ENCODE measurements at places on chromosomes 2 and 18. TPM values are rescaled to one million over a fixed set of nuclear protein-coding genes. Genes with fewer than 3 reads are reported as not detected.

DNA sequence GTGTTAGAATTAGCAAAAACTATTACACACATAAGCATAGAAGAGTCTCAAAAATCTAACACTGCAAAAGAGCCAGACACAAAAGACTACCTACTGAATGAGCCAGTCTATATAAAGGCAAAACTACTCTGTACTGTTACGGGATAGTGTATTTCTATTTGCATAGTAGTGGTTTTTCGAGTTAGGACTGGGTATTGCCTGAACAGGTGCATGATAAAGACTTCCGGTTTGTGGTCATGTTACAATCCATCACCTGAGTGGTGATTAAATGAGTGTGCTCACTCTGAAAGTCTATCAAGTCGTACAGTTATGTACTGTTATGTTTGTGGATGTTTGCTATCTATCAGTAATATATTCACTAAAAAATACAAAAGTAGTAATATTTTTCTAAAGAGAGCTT is 523.3 kb upstream of the SYT4 start:
- H3K27ac ChIP-seq, result no peak overlapping the region
- no peaks in the 10 kb centered on the region for H3K4me1 ChIP-seq
- peaks cover 4% of the 10 kb centered on the region for H3K36me3 ChIP-seq
- H3K4me3 ChIP-seq, result no peak overlapping the region
- H3K27me3 ChIP-seq, result peaks cover 3% of the 10 kb centered on the region

DNA sequence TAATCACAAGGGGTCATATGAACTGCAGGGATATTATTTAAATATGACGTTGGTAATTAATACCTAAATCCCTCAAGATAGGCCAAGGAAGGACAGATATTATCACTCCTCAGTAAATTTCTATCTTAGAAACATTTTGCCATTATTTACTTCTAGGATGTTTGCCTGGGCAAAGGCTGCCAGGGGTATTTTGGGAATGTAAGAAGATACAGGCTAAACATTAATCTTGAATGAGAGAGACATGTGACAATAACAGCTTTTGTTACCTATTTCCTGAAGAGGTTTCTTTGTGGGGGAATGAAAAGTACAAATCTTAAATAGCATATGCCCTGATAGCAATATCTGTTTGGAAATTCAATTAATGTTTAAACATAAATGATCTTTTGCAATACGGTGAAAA is 756 bp upstream of the CCDC195 start:
- DNase-seq, result no peak
- no peak overlapping the region for H3K27ac ChIP-seq
- no peaks in the 10 kb centered on the region for H3K4me1 ChIP-seq
- H3K4me3 ChIP-seq, result no peak overlapping the region
- H3K36me3 ChIP-seq, result no peaks in the 10 kb centered on the region
- H3K27me3 ChIP-seq, result no peaks in the 10 kb centered on the region

- no peaks in the 10 kb centered on the region for H3K27me3 ChIP-seq
- no peak for DNase-seq
- no peak overlapping the region for H3K4me3 ChIP-seq
- no peaks in the 10 kb centered on the region for H3K4me1 ChIP-seq
- no peaks in the 10 kb centered on the region for H3K36me3 ChIP-seq
Observed at GRCh38 chr2:32250290-32250689, 14.4 kb downstream of the NLRC4 start.

GRCh38 chr2:66084948-66085590 is 349.9 kb upstream of the MEIS1 start:
- DNase-seq, result no peak
- no peaks in the 10 kb centered on the region for H3K27me3 ChIP-seq

- peaks cover 3% of the 10 kb centered on the region for H3K36me3 ChIP-seq
- peaks cover 28% of the 10 kb centered on the region for H3K27me3 ChIP-seq
- H3K4me3 ChIP-seq, result no peak overlapping the region
- peaks cover 39% of the 10 kb centered on the region for H3K4me1 ChIP-seq
- DNase-seq, result no peak
Observed at GRCh38 chr2:230961091-230961491, 34.8 kb upstream of the SPATA3 start.

DNA sequence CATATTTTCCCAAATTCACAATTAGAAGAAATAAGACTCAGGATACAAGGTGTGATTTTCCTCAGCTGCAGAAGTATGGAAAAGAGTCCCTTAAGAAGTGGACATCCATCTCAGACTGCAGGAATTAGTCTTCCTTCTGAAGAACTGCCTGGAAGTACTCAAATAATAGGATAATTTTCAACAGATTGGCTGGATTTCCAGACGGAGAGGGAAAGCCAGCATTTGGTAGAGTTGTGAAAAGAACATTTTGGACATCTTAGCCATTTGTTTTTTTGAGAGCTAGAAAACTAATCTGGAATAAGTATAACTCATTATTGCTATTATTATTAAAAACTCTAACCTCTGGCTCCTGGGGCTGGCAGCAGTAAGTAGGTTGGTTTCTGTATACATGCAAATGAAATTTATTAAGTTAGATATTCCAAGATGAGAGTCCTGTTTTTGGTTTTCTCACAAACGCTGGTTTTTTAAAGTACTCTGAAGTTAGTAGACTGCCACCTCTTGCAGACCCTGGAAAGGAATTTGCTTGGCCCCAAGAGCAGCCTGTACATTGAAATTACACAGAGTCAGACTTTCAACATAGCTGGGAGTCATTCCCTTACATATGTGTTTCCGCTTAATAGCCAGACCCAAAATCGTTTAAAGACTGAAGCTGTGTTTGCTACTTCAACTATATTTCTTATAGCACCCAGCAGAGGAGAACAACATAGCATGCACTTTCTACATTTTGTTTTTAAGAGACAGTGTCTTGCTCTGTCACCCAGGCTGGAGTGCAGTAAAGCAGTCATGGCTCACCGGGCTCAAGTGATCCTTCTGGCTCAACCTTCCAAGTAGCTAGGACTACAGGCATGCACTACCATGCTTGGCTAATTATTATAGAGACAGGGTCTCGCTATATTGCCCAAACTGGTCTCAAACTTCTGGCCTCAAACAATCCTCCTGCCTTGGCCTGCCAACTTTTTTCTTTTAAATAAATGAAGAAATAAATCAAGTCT is 142.4 kb downstream of the THADA start:
- no peak overlapping the region for H3K4me3 ChIP-seq
- H3K4me1 ChIP-seq, result peaks cover 34% of the 10 kb centered on the region
- DNase-seq, result no peak
- H3K27ac ChIP-seq, result no peak overlapping the region

GRCh38 chr2:104378853-104379374 is 475.0 kb upstream of the POU3F3 start:
- DNase-seq, result peak; percentile 19
- H3K27me3 ChIP-seq, result no peaks in the 10 kb centered on the region
- H3K36me3 ChIP-seq, result no peaks in the 10 kb centered on the region
- peak overlapping the region; percentile 87 for H3K4me3 ChIP-seq
- peaks cover 17% of the 10 kb centered on the region for H3K4me1 ChIP-seq

GRCh38 chr2:22822835-22823234 is 562.1 kb upstream of the KLHL29 start:
- no peak overlapping the region for H3K27ac ChIP-seq
- H3K4me1 ChIP-seq, result peaks cover 4% of the 10 kb centered on the region
- no peaks in the 10 kb centered on the region for H3K36me3 ChIP-seq
- no peak overlapping the region for H3K4me3 ChIP-seq
- no peaks in the 10 kb centered on the region for H3K27me3 ChIP-seq

GRCh38 chr2:230636684-230637271 is 75.9 kb upstream of the CAB39 start:
- H3K36me3 ChIP-seq, result no peaks in the 10 kb centered on the region
- H3K27ac ChIP-seq, result no peak overlapping the region
- peaks cover 38% of the 10 kb centered on the region for H3K27me3 ChIP-seq
- no peak for DNase-seq
- no peak overlapping the region for H3K4me3 ChIP-seq
- no peaks in the 10 kb centered on the region for H3K4me1 ChIP-seq

RAX gene
- total RNA-seq, result not detected

CYRIA gene
- 10.2 TPM for total RNA-seq

RASGRP3 gene
- 0.07 TPM for total RNA-seq

SAG gene
- total RNA-seq, result not detected

FHOD3 gene
- 29.0 TPM for total RNA-seq

Measured in neural crest cell (in vitro differentiated cells).